ENCODE measurements at places on chromosomes 7 and 10.

GRCh38 chr10:71230656-71231025, 18.3 kb downstream of the UNC5B start:
- DNase-seq: no peak

- DNase-seq: no peak
Observed at GRCh38 chr7:77419102-77419501, 3.0 kb upstream of the GSAP start.

DNA sequence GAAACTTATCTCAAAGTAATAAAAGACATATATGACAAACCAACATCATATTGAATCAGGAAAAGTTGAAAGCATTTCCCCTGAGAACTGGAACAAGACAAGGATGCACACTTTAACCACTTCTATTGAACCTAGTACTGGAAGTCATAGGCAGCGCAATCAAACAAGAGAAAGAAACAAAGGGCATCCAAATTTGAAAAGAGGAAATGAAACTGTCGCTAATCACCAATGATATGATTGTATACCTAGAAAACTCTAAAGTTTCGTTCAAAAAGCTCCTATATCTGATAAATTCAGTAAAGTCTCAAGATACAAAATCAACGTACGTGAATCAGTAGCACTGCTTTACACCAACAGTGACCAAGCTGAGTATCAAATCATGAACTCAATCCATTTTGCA, 137.7 kb upstream of the TEX47 start:
- DNase-seq: no peak

- DNase-seq: no peak
Observed at GRCh38 chr10:59649606-59650346, 59.9 kb downstream of the SLC16A9 start.

- no peak for DNase-seq
Observed at GRCh38 chr7:47411901-47412300, 170.0 kb downstream of the TNS3 start.

- DNase-seq: peak; percentile 46
Observed at GRCh38 chr10:48614481-48615390, 9.9 kb upstream of the ARHGAP22 start.

DNA sequence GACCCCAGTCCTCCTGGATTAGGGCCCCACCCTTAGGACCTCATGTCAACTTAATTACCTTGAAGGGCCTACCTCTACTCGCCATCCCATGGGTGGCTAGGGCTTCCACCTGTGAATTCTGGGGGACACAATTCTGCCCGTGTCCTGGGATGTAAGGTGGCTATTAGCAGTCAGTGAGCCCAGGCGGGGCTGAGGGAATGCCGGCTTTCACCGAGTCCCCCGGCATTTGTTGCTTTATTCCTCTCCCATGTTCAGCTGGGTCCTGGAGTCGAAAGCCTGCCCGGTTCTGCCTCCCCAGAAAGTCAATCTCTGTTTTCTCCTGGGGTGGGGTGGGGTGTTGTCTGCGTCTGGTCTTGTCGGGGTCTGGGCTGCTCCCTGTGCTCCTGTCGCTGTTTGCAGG, 125.6 kb downstream of the GLRX3 start:
- DNase-seq: no peak

DNA sequence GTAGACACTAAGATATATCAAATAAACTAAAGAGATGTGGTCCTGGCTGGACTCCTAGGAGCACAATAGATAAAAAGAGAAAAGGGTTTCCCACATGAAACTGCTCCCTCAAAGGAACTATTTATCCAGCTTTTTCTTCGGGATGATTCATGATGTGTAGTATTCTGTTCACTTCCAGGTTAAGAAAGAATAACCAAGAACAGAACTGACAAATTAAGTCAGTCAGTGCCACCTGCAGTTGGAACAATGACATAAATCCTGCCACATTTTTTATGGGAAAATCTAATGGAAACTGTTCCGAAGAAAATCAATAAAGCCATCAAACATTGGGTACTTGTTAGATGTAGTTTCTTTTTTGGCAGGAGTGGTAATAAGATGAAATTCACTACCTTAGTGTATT, 87.1 kb downstream of the POLR1F start:
- DNase-seq: no peak

GRCh38 chr10:34235164-34235832, 579.8 kb downstream of the PARD3 start:
- peak; percentile 39 for DNase-seq

GRCh38 chr10:103781329-103782061, 73.9 kb downstream of the SH3PXD2A start:
- DNase-seq: peak; percentile 84

GRCh38 chr10:78600121-78600665, 468.6 kb upstream of the ZMIZ1 start:
- DNase-seq: no peak

- DNase-seq: no peak
Observed at GRCh38 chr7:121088870-121089269, 100.4 kb downstream of the CPED1 start.

- DNase-seq: no peak
Observed at GRCh38 chr7:94700926-94701554, 45.1 kb upstream of the SGCE start.

DNA sequence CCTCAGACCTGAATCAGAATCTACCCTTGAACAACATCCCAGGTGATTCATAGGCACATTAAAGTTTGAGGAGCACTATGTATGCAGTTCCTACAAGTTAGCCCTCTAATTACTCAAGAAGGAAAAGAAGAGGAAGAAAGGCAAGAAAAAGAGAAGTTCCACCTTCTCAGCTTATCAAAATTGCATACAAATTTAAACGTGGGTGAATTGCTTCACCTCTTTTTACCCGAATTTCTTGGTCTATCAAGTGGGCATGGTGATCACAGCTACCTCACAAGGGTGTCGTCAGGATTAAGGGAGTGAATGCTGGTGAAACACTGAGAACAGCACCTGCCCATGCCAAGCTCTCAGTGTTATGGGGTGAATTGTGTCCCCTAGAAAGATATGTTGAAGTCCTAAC, 43.8 kb upstream of the PAPSS2 start:
- DNase-seq: no peak

GRCh38 chr10:117450940-117451339, 75.7 kb upstream of the PDZD8 start:
- DNase-seq: no peak

- DNase-seq: no peak
Observed at GRCh38 chr7:132861940-132862554, 219.8 kb downstream of the CHCHD3 start.

- DNase-seq: no peak
Observed at GRCh38 chr7:47283497-47284131, 298.3 kb downstream of the TNS3 start.

- DNase-seq: no peak
Observed at GRCh38 chr7:157612664-157613561, 276.1 kb downstream of the DNAJB6 start.

GRCh38 chr10:23927576-23928325, 281.2 kb upstream of the KIAA1217 start:
- DNase-seq: no peak

GRCh38 chr7:43006008-43006407, 73.8 kb downstream of the MRPL32 start:
- DNase-seq: no peak

- DNase-seq: no peak
Observed at GRCh38 chr10:70934701-70935100, 46.3 kb upstream of the PCBD1 start.

DNA sequence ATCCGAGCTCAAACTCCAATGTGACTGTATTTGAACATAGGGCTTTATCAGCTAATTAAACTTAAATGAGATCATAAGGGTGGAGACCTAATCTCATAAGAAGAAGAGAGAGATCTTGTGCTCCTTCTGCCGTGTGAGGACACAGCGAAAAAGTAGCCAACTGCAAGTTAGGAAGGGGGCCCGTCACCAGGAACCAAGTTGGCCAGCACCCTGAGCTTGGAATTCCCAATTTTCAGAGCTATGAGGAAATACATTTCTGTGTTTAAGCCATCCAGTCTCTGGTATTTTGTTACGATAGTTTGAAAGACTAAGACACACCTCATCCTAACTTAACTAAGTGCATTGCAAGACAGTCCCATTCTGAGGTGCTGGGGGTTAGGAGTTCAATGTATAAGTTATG, 14.1 kb upstream of the WDR86 start:
- DNase-seq: no peak

DNA sequence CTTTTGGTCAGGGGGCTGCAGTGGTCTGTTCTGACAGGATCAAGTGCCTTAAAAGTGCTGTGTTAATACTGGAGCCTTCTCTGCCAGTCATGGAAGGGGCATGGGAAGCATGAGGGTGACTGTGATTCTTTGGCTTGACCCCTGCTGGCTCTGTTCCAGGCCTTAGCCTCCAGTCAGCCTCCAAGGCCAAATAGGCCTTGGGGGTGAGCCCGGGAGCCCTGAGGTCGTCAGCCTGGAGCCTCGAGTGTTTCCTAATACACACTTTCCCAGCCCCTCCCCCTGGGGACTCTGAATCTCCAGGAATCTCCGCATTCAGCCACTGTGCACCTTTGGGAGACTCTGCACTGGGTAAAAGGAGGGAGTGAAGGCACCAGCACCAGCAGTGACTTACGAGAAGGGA, 10.0 kb downstream of the HKDC1 start:
- DNase-seq: no peak

GRCh38 chr10:56928714-56929113, 567.7 kb upstream of the ZWINT start:
- DNase-seq: no peak

DNA sequence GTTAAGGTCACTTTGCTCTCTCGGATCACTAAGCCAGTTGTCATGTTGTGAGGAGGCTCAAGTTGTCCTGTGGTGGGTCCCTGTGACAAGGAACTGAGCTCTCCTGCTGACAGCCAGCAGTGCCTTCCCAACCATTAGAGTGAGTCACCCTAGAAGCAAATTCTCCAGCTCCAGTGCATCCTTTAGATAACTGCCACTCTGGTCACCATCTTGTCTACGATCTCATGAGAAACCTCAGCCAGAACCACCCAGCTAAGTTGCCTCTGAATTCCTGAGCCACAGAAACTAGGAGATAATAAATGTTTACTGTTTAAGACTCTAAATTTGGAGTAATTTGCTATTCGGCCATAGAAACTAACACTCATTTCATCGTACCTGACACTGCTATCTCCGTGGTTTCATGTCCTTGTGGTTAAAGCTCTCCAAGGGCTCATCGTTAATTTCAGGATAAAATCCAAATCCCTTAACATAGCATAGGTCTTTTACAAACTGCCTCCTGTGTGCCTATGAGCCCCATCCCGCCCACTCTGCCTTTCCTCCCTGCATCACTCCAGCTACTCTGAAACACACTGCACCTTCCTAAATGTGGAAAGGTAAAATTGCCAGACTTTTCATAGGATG, 56.5 kb upstream of the WIPF3 start:
- no peak for DNase-seq

GRCh38 chr10:24680647-24681524, 42.8 kb downstream of the ARHGAP21 start:
- DNase-seq: no peak

DNA sequence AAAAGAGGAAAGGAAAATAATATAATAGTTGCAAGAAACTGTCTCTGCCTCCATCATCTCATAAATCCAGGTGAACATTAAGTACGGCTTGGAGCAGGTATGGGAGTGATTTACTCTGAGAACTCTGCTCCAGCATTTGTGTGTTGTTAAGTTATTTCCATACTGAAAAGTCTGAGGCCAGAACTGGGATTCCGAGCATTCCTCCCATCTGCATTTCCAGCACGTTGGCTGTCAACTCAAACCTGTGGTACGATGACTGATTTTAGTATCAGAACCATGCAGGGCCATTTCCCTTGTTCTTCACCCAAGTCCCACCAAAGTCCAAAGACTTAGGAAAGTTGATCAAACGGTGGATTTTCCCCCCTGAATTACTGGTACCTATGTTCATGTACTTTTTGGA, 104.9 kb downstream of the CREB5 start:
- no peak for DNase-seq

- DNase-seq: no peak
Observed at GRCh38 chr7:76267894-76268183, 34.6 kb upstream of the HSPB1 start.
